CD4-positive, alpha-beta T cell treated with Interleukin-21 for 1 hour (primary cell): ENCODE measurements at places on chromosomes 12 and 14.

DNA sequence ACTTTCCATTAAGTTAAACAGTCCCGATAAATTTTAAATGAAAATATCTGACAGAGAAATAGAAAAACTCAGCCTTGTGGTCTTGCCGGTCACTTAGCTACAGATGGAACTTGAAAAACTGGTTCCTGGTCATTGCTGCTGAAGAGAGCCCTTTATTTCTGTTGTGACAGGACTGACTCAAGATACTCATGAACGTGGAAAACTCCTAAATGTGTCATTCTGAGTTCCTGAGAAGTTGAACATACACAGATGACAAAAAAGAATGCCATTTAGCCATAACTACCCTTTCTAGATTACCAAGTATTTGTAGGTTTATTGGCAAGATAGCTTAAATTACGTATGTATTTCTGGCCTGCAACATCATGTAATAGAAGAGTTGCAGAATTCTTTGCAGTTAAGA lies 134.2 kb downstream of the HMGA2 start:
- DNase-seq, result no peak

DNA sequence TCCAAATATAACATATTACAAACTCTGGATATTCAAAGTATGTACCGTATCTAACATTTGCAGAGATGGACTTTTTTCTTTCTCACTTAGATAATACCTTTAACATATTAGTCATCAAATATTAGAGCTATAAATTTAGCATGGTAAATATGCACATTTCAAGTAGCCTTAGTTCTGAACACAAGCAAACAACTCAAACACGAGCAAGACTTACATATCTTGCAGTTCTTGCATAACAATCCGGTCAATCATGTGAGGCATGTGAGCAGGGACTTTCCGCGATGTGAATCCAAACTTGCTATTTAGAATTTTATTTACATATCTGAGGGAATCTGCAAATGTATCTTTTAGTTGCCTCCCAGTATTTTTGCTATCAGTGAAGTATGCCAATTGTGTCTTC lies 22.1 kb upstream of the SYCP3 start:
- DNase-seq, result no peak

- peak; percentile 85 for DNase-seq
Measured at GRCh38 chr12:12714276-12715021, 2.7 kb upstream of the CDKN1B start.

- no peak for DNase-seq
Measured at GRCh38 chr12:127205781-127206555, 1061.0 kb upstream of the TMEM132C start.

DNA sequence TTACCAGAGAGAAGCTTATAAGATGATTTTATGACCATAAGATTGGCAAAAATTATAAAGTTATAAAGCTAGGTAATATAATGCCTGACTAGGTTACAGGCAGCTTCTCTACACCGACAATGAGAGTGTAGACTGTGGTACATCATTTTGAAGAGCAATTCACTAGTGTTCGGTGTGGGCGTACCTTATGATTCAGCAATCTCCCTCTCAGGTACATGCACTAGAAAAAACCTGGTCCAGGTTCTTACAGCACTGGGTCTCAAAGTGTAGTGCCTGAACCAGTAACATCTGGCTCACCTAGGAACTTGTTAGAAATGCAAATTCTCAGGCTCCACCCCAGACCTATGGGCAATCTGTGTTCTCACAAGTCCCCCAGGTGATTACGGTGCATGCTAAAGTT lies 106.7 kb downstream of the RERG start:
- DNase-seq, result no peak

DNA sequence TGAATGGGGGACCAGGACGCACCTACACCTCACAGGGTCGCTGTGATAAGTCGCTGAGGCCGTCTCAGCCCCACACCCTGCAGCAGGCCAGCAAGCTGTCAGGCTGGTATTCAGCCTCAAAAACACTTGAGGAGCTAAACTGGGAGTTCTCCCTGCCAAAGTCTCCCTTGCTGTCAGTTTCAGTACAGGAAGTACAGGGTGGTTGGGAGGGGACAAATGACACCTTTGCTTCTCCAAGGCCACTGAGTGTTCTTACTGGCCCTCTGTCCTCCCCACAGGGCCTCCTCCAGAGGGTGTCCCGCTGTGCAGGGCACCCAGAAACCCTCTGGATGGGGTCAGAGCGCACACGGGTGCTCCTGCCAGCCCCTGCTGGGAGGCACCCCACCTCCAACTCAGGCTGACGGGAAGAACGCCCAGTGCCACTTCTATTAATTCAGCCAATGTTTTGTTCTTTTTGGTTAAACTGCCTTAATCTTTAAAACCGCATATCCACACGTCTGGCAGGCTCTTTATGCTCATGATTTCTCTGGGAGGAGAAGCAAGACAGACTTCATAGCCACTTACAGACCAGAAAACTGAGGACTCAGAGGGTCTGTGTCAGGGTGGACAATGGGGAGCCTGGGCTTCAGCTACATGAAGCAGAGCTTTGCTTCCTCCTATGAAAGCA lies 75.9 kb downstream of the ITPK1 start:
- DNase-seq, result no peak

GRCh38 chr14:69625299-69626131 lies 14.1 kb downstream of the SUSD6 start:
- DNase-seq, result peak; percentile 75

GRCh38 chr12:85509857-85510256 lies 229.8 kb downstream of the ALX1 start:
- no peak for DNase-seq

DNA sequence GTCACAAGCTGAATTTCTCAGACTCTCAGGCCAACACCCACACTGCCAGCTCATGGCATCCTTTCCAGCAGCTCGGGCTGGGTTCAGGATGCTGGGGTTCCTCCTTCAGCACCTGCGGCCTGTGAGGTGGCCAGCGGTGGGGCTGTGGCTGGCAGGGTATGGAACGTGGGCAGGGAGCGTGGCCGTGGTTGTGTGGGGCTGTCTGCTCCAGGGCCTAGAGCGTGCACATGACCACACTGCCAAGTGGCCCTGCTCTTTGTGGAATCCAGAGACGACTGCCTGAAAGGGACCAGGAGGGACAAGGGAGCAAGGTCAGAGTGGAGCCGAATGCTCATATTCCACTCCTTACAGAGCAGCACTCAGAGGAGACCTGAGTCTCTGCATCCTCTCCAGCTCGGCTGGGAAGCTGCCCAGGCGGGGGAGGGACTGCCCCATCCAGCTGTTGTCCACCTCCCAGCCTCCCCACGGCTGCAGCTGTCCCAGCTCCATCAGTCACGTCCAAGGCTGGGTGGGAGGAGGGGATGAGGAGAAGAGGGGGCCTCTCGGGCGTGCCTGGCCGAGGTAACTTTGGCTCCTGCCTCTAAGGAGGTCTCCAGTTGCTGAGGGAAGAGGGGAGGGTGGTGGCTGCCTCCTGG lies 71.3 kb downstream of the TSPAN9 start:
- no peak for DNase-seq

GRCh38 chr14:48111151-48111550 lies 435.7 kb upstream of the MDGA2 start:
- no peak for DNase-seq

DNA sequence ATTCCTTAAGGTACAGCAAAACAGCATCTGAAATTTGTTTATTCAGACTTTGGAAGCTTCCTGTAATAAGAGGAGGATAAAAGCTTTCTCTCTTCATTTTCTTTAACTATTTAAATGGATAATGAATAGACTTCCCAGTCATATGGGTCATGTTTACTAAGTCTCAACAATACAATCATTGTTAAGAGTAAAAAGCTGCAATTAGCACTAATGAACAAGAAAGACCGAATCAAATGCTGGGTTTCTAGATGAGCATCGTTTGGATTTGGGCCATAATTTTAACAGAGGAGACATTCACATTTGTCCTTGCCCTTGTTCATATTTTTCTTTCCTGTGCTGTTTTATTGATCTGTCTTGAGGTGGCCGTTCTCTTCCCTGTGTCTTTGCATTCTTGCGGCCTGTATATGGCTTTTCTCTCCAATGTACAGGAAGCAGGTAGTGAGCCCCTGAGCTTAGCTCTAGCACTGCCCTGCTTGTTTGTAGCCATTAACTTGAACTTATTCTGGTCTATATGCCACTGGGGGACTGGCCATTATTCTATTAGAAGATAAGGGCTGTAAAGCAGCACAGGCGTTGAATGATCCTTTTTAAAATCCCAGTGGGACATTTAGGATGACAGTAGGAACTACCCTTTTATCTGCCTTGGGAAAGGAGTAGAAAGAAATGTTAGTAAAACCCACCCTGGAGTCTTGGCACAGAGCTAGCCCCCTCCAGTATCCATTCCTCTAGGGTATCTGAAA lies 34.6 kb downstream of the ABHD12B start:
- no peak for DNase-seq

DNA sequence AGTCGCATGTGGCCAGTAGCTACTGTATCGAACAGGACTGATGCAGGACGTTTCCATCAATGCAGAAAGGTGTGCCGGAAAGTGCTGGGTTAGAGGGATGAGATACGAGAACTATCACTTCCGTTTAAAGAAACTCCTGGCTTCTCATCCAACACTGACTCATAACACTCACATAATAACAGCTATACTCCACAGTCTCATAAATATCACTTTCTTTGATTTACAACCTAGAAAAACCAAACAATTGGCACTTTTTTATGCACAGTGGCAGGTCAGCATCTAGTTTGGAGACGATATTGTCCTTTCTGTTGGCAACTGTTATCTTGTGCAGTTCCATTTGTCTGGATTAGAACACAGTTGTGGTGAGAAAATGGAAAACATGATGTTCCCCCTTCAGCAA lies 43.4 kb downstream of the SLC25A21 start:
- DNase-seq, result no peak

DNA sequence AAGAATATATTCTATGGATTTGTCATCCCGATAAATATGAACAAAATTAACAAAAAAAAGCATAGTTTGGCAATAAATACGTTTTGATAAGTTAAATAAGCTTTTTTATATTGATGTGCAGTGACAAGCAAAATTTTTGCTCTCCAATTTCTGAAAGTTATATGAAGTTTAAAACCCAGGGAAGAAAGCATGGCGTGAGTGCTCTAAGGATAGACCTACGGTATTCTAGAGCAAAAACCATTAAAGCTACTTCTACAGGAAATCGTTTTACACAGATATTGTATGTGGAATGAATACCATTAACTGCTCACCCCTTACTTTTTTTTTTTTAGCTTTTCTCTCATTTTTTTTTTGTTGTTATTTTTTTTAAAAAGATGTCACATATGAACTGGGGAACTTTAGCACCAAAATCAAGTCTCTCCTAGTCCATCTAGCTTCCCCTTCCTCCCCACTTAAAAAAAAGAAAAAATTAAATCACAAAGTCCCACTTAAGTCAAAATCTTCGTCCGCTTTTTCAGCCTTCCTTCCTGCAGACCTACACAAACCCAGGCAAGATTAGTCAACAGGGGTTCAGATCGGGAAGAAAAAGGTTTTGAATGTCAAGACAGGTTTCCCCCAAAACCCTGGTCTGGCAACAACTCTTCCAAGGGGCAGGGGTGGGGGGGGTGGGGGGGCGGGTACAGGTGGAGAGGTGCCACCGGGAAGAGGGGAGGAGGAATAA lies 4.4 kb downstream of the ZFP36L1 start:
- DNase-seq, result no peak

DNA sequence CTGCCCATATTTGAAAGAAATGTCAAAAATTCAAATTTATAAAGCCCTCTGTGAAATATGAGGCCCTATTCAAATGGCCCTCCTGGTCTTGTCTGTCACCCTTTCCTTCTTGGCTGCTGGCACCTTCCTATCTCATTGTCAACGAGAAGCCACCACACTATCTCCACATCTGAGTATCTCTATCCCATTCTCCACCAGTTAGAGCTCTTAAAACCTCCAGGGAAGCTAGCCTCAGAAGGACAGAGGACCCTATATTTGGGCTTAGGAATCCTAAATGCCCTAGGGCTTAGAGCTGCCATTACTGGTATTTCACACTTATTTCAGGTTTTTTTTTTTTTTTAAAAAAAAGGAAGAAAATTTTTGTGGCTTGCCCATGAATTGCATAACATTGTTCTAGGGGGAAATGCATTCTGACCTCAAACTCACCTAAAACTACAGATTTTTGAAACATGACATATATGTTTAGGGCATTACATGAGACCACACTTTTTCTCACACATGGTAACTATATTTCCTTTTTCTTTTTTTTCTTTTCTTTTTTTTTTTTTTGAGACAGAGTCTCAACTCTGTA lies 25.0 kb downstream of the SLC25A21 start:
- no peak for DNase-seq

DNA sequence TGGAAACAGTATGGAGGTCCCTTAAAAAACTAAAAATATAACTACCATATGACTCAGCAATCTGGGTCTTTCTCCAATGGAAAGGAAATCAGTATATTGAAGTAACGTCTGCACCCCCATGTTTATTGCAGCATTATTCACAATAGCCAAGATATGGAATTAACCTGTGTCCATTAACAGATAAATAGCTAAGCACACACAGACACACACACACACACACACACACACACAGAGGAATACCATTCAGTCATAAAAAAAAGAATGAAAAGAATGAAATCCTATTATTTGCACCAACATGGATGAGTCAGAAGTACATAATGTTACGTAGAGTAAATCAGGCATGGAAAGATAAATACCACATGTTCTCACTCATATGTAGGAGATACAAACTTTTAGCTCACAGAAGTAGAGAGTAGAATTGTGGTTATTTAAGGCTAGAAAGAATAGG lies 4.7 kb downstream of the KLRK1 start:
- DNase-seq, result no peak

DNA sequence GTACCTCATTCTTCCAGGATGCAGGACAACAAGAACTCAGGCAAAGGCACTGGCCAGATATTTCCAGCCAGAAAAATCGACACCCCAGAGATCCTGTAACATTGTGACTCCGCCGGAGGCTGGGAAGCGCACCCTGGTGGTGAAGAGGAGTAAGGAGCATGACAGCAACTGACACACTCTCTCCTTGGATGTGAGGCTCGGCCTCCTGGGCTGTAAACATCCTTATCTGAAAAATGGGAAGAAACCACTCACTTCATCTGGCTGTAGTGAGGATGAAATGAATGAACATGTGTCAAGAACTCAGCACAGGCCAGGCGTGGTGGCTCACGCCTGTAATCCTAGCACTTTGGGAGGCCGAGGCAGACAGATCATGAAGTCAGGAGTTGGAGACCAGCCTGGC lies 27.5 kb downstream of the TCHP start:
- DNase-seq, result peak; percentile 51

DNA sequence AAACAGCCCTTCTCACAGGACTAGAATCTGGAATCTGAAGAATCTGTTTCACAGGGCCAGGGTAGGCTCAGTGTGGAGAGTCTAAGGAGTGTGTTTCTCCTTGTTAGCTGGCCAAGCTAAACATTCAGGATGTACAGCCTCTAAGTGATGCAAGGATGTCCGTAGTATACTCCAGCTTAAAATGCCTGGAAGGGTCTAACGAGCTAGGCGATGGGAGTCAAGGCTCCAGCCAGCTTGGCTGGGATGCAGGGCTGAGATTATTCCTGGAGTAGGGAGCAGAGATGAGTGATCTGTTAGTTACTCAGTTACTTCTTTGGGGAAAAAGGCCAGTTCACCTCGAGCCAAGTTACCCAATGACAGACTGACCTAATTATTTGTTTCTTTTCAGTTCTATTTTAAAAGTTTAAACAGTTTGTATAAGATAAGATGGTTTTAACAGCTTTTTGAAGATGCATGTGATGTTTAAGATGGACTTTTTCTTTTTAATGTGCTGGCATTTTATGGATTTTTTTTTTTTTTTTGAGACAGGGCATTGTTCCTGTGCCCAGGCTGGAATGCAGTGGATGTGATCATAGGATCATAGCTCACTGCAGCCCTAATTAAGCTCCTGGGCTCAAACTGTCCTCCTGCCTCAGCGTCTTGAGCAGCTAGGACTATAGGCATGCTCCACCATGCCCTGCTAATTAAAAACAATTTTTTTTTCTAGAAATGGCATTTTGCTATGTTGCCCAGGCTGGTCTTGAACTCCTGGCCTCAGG lies 41.1 kb downstream of the SYNE2 start:
- DNase-seq, result no peak
